Fibroblast of upper back skin (primary cell): ENCODE measurements at places on chromosomes 3 and 15.

DNA sequence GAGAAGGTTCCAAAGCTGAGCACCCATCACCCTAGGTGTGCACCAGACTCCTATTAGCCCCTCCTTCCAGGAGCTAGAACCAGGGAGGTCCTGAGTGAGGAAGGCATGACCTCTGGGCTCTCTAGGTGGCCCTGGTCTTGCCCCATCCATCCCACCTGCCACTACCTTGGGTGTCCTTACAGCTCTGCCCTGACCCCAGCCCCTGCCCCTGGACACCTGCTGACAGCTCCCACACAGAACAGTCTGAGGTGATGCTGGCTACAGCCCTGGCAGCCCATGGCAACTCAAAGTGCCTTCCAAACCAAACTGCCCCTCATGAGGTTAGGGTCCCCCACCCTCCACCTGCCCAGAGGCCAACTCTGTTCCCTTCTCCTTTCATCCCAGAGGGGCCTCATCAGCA, 37.2 kb downstream of the GOLGA6A start:
- DNase-seq: no peak

DNA sequence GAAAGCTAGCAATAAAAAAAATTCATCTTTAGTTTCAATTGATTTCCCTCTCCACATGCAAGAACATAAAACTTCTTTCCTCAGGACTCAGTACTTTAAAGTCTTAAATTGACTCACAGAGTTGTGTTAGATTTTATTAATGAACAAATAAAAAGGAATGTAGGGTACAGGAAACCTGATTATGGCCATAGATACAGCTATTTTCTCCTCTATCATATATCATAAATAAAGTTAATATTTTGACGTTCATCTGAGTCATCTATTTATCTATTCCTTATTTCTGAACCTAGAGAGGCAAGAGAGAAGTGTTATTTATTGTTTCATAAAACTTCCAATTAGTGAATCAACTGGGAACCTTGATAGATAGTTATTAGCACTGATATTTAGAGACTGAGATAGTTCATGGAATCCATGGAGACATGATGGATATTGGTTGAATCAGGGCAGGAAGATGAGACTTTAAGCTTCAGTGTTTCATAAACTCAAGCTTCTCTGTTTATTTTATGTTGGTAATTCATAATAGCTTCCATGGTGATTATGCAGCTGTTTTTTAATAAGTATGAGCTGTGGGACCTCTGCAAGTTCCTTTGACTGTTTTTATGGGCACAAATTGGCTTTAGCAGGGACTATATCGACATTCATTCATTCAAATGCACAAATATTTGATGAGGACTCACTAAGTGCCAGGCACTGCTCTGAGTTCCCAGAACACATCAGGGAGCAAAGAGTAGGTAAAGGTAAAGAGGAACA, 143.5 kb upstream of the TGFBR2 start:
- no peak for DNase-seq

- DNase-seq: no peak
Observed at GRCh38 chr3:61901496-61901895, 340.1 kb downstream of the PTPRG start.

DNA sequence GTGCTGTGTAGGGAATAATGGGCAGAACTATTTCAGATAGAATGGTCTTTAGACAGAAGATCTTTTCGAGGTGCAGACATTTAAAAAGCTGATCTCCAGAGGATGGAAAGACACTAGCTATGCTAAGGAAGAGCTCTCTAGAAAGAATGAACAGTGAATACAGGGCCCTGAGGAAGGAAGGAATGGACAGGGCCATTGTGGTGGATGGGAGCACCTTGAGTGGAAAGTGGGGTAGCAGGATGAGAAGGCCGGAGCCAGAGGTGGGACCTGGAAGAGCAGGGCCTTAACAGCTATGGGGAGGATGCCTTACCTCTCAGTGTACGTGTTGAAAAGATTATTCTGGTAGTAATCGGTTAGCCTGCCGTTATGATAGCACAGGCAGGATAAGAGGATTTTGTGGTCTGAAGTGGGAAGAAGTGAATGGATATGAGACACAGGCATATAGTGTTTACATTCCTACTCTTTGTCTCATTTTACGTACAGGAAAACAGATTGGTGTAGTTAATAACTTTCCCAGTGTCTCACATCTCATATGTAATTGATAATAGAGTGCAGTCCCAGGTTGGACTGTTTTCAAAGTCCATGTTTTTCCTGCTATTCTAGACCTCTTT, 172.4 kb downstream of the KLHL25 start:
- peak; percentile 81 for DNase-seq

GRCh38 chr15:54482251-54482650, 504.0 kb downstream of the UNC13C start:
- DNase-seq: no peak

- DNase-seq: no peak
Observed at GRCh38 chr15:98646546-98647025, 1.8 kb upstream of the IGF1R start.

- peak; percentile 63 for DNase-seq
Observed at GRCh38 chr15:59013246-59013873, 25.9 kb downstream of the RNF111 start.

GRCh38 chr3:7700539-7700938, 801.1 kb upstream of the LMCD1 start:
- peak; percentile 5 for DNase-seq

GRCh38 chr15:32659340-32660155, 18.0 kb downstream of the SCG5 start:
- DNase-seq: peak; percentile 82

GRCh38 chr3:150344079-150344759, 63.9 kb upstream of the TSC22D2 start:
- no peak for DNase-seq

- DNase-seq: no peak
Observed at GRCh38 chr3:101252945-101253344, 67.4 kb downstream of the IMPG2 start.

GRCh38 chr3:37907371-37907770, 45.7 kb downstream of the CTDSPL start:
- DNase-seq: no peak

GRCh38 chr3:101077361-101078011, 84.3 kb upstream of the ABI3BP start:
- peak; percentile 44 for DNase-seq

GRCh38 chr15:71338827-71339542, 223.7 kb downstream of the THSD4 start:
- DNase-seq: no peak

- DNase-seq: no peak
Observed at GRCh38 chr15:73946046-73946721, 19.9 kb downstream of the LOXL1 start.

GRCh38 chr3:37519661-37520060, 342.0 kb upstream of the CTDSPL start:
- DNase-seq: no peak

GRCh38 chr3:48431224-48432029, 1.5 kb upstream of the PLXNB1 start:
- DNase-seq: no peak

- DNase-seq: peak; percentile 48
Observed at GRCh38 chr15:56835718-56836171, 82.7 kb upstream of the TCF12 start.

DNA sequence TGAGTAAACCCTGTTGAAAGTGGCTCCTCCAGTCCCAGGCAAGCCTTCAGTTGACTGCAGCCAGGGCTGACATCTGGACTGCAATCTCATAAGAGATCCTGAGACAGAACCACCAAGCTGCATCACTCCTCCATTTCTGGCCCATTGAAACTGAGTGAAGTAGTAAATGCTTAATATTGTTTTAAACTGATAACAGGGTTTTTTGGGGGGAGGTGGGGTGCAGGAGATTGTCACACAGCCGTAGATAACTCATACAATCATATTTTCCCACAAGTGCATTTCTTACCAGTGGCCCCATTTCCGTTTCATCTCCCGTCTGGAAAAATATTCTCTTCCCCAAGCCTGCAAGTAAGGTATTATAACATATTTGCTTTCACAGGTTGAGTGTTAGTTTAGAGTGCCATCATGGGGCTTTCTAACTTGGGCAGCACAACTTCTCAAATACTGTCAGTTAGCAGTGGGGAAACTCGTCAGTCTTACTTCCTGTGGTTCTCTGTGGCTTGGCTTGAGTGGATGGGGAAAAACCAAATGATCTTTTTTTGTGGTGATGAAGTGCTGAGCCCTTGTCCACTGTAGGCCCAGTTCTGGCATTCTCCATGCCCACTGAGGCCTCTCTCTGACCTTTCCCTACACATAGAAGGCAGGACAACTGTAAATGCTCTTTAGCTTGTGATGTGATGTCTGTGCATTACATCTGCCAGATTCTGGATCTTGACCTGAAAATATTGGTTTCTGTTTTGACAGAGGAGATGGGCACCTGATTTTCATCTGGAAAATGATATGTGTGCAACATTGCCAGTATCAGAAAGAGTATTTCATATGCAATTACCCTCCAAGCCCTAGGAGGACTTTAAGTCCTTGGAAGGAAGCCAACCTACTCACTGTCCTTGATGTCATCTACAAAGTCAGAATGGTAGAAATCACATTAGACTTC, 90.1 kb upstream of the BHLHE40 start:
- DNase-seq: peak; percentile 13

GRCh38 chr3:16204751-16205150, 30.3 kb downstream of the GALNT15 start:
- DNase-seq: no peak

DNA sequence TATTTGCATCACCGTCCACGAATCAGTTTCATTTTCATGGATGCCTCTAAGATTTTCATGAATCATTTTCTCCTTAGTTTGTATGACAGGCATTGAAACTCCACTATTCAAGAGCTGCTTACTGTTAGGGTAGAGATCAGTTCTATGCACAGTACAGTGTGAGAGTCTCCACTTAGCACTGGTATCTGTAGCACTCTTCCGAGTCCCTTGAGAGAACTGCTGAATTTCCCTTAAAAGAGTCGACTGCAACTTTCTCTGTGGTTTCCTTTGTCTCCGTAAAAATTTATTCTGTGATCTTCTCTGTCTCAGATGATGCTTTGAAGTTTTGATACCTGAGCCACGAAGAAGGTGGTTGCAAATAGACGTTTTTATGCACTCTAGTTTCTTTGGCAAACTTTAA, 14.8 kb downstream of the GTPBP8 start:
- no peak for DNase-seq

DNA sequence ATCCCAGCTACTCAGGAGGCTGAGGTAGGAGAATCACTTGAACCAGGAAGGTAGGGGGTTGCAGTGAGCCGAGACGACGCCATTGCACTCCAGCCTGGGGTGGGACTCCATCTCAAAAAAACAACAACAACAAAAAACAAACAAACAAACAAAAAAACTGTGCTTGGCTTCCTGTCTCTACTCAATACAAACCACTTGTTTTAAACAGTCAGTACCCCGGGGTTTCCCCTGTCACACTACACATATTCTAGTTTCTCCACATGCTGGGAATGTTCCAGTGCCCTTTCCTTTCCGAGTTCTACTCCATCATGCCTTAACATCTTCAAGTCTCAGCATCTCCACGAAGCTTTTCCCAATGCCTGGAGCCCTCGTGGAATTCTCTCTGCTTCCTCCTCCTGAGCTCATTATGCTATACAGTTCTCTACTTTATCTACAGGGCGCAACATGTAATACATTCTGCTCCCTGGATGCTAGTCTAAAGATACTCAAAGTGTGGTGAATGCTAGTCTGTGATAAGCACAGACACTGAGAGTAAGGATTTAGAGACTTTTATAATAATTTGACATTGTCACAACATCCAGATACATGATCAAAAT, 7.8 kb downstream of the EMC3 start:
- DNase-seq: no peak

- DNase-seq: peak; percentile 53
Observed at GRCh38 chr3:142315083-142315482, 89.7 kb upstream of the GK5 start.

GRCh38 chr3:30918761-30919160, 24.3 kb upstream of the GADL1 start:
- DNase-seq: no peak

DNA sequence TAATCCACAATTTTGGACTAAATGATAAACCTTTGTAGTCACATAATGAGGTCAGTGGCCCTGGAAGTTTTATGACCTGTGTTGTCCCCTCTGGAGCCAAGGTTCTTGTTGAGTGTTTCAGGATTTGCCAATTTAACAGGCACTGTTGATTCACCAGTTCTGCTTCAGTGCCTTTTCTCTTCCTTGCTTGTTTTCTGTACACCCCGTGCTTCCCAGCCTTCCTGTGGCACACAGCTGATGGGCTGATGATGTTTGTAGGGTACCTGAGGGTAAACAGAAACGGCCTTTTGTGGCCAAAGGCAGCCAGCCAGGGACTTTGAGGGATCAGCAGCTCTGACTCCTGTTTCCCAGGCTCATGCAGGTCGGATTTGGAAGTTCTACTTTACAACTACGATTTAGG, 13.3 kb downstream of the GYG1 start:
- DNase-seq: no peak

- no peak for DNase-seq
Observed at GRCh38 chr3:115448851-115449250, 174.5 kb upstream of the GAP43 start.

GRCh38 chr3:173092038-173092437, 49.0 kb downstream of the SPATA16 start:
- no peak for DNase-seq

- DNase-seq: peak; percentile 27
Observed at GRCh38 chr3:61530355-61530754, 31.0 kb upstream of the PTPRG start.
